ENCODE measurements at places on chromosomes 5 and 9.

- DNase-seq, result no peak
Observed at GRCh38 chr9:38619556-38620447, 594 bp downstream of the ANKRD18A start.

DNA sequence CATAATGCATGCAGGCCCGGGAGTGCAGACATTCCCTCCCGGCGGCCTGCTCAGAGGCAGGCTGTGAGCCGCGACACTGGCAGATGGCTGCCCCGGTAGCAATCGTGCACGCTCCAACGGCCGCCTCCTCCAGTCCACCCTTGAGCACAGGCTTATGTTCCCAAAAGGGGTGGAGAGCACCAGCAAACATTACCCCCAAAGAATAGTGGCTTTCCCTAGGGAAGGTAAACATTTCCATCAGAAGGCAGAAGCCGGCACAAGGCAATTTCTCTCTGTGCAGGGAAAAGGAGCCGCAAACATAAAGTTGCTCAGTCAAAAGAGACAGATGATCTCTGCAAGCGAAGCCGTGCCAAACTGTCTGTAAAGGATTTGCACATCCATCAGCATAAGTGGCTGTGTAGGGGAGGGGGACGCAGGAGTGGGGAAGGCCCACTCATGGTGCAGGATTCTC, 92.5 kb downstream of the SIL1 start:
- no peak for DNase-seq

DNA sequence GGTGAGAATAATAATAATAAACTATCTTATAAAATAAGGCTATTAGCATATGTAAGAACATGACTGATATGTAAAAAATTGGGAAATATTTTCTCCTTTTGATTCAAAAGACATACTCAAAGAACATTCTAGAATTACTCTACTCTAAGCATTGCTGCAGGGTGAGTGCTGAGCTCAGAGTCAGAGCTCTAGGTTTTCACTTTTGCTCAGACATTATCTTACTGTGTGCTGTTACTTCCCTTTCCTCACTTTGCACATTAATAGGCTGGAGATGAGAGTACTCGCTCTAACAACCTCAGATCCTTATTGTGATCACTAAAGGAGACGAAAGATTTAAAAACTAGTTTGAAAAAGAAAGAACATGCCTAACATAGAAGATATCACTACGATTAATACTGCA, 99.4 kb upstream of the C9orf72 start:
- DNase-seq, result no peak

DNA sequence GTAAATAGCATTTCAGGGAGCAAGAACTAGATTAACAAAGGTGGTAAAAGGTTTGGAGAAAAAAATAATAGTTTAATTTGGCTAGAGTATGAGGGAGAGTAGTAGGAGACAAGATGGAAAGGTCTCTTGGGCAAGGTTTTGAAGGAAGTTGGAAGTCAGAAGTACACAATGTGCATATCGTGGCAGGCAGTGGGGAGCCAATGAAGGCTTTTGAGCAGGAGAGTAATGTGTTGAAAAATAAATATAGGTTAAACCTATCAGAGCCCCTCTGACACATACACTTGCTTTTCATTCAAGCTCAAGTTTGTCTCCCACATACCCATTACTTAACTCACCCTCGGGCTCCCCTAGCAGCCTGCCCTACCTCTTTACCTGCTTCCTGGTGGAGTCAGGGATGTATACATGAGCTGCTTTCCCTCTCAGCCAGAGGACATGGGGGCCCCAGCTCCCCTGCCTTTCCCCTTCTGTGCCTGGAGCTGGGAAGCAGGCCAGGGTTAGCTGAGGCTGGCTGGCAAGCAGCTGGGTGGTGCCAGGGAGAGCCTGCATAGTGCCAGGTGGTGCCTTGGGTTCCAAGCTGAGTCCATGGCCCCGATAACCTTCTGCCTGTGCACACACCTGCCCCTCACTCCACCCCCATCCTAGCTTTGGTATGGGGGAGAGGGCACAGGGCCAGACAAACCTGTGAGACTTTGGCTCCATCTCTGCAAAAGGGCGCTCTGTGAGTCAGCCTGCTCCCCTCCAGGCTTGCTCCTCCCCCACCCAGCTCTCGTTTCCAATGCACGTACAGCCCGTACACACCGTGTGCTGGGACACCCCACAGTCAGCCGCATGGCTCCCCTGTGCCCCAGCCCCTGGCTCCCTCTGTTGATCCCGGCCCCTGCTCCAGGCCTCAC, at the start of gene CA9:
Gene CA9 (plus strand): TSS at position 797 of the 893 bp plus-strand sequence. CDS start 32 bp downstream, at position 829.
- no peak for DNase-seq

DNA sequence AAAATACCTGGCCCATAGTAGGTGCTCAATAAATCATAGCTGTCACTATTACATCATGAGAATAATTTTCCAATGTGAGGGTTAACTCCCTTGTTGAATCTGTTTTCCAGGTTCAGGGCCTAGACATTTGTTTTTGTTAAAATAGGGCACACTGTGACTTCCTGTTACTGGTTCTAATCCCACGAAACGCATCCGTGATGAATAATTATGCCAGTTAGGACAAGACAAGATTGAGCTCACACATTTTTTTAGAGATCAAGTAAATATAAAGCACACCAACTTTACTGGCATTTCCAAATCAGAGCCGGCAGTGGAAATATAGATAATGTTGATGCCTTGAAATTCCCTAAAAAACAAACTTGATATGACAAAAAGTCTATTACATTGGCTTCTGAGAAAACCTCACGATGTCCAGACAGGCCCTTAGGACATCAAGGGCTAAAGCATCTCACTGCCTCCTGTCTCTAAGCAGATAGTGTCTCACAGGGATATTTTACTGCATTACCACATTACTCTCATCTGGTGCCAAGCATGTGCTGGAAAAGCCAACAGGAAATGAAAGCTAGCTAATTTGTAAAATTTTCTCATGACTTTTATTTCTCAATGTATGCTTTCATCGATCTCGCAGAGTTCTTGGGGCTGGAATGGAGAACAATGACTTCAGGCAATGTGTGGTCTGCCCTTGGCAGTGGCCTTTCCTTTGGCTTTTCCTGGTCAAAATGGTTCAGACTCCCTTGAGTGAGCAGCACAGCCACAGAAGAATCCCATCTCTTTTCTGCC, 414.3 kb upstream of the PAPPA start:
- DNase-seq, result no peak

GRCh38 chr5:103573411-103573810, 10.8 kb upstream of the NUDT12 start:
- DNase-seq, result no peak

DNA sequence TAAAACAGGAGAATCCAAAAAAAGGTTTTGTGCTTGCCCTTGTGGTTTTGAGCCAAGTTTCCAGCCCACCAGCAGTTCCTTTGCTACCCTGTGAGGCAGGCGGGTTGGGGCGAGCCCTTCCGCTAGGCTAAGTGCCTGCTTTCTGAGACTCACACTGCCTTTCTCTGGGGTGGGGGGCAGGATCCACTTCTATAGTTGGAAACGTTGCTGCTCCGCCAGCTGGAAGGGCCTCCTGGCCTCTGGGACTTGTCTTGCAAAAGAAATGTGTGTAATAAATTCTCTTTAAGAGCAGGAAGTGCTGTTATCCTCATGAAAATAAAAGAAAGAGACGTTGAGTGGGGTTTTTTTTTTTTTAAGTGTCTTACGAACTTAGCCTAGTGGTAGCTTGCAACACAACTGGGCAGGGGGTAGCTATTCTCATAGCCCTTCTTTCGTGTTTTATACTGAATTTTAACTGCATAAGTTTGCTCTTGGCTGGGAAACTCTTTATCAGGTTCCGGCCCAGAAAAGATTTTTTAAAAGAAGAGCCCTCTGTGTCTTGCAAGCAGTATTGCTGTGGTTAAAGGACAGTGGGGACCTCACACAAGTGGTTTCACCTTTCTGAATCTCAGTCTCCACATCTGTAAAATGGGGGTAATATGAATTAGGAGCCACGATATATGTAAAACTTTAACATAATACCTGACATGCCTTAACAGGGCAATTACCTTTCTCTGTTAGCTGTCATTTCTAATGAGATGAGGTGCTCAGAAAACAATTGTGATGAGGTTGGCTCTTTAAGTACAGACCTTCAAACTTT, 19.8 kb downstream of the JADE2 start:
- no peak for DNase-seq

- DNase-seq, result no peak
Observed at GRCh38 chr5:39801306-39801705, 376.5 kb upstream of the DAB2 start.

DNA sequence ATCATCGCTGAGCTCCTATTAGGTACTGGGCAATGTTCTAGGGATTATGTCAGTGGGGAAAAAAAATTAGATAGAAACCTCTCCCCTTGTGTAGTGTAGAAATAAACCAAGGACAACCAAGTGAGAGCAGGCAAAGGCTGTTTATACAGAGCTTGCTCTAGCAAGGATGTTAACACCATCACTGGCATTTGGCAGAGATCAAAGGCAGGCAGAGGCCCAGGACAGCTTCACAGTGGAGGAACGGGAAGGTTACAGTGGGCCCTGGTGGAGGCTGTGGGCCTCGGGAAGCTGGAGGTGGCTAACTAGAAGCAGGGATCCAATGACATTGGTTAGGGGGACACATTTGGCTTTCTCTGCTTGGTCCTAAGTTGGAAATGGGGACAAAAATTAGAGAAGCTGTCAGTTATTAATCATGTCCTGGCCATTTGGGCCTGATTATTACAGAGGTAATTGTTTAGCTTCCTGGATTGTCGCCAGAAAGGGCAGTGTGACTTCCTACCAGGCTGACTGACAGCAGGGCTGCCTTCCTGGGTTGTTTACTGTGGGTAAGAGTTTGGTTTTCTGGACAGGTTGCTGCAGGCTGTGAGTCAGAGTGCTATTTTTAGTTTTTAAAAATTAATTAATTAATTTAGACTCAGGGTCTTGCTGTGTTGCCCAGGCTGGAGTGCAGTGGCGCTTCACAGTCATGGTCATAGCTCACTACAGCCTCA, 259.3 kb downstream of the ROR2 start:
- DNase-seq, result no peak

DNA sequence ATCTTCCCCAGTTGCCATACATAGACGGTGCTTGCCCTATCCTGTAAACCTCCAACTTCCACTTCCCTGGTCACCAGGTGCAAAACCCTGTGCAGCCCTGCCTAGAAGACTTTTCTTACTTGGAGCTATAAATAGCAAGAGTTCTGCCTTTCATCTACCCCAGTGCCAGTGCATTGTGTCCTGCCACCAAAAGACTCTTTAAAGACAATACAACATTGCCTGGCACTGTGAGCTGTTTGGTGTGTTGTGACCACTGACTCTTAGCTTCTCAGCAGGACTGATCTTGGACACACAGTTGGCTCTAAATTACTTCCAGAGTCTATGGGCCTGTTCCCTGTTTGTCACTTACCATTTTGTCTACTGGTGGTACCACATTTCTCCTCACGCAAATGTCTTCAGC, 608.1 kb downstream of the CDH9 start:
- DNase-seq, result no peak

GRCh38 chr5:19739671-19740070, 248.3 kb downstream of the CDH18 start:
- no peak for DNase-seq

- DNase-seq, result peak; percentile 9
Observed at GRCh38 chr5:159826351-159827214, 89.7 kb upstream of the ADRA1B start.

DNA sequence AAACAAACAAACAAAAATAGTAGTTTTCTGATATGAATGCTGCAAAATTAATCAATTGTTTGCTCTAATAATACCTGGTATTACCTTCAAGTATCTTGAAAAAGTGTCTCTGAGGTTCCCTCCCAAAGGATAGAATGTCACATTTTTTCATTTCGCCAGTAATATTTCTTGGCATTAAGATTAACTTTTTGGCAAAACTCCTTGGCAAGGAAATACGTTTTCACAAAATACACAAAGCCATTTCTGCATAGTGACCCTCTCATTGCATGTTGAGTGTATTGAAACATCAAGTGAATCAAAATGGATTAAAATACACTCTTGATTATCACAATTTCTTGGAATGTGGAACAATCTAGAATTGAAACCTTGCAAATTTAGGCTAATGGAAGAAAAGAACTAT, 230.5 kb downstream of the ATPSCKMT start:
- DNase-seq, result no peak

- no peak for DNase-seq
Observed at GRCh38 chr9:121720311-121721057, 69.0 kb downstream of the DAB2IP start.

DNA sequence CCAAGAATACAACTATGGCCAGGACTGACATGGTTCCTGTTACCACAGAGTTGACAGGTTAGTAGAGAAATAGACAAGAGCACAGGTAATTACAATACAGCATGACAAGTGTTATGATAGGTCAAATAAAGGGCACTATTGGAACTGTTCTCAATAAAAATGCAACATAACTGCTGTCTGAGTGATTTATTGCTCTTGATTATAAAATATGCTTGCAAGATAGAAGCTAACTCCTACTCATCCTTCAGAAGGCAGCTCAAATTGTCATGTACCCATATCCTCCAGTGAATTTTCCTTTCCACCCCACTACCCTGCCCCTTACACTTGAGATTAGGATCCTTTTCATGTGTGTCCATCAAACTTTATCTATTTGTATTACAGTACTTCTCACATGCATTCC, 35.1 kb upstream of the ATG10 start:
- DNase-seq, result no peak

DNA sequence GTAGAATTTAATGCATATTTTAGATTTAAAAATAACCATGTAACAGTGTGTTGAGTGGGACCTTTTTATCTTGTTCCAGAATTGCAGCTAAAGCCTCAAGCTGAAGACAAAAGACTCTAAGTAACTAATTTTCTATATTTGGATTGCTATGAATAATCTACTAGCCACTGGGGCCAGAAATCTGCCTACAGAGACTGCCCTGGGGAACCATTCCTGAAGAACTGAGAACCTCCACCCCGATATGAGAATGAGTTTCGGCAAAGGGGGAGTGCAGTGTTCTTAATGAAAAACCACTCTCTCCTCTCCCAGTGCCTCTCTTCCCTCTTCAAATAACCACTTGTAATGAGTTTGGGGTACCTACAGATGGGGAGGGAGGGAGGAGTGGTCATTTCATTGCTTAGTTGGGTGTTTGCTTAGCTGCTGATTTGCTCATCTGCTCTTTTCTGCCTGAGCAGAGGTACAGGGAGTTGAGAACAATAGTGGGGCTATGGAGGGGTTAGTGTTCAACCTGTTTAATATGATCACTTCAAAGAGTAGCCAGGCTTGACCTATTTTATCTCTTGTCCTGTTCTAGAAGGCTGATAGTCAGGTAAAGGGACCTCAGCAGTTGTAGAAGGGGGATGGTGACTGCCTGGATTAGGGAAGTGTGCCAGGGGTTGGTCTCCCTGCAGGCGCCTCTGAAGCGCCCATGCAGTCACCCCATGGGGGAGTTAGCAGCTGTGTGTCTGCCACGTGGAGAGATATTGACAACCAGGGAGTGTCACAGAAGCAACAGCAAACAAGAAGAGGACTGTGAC, 47.7 kb downstream of the ATG10 start:
- DNase-seq, result no peak

GRCh38 chr9:88243736-88244135, 105.5 kb upstream of the SPATA31C2 start:
- DNase-seq, result no peak
